ENCODE measurements at places on chromosomes 16 and 17.

- no peak for DNase-seq
Measured at GRCh38 chr17:49260817-49261291, 30.3 kb upstream of the PHOSPHO1 start.

GRCh38 chr16:74296104-74296431 is 546 bp upstream of the PSMD7 start:
- DNase-seq: peak; percentile 70

GRCh38 chr17:17379197-17379991 is 76.2 kb downstream of the NT5M start:
- no peak for DNase-seq

- DNase-seq: no peak
Measured at GRCh38 chr17:82835766-82836512, 3.9 kb downstream of the ZNF750 start.

DNA sequence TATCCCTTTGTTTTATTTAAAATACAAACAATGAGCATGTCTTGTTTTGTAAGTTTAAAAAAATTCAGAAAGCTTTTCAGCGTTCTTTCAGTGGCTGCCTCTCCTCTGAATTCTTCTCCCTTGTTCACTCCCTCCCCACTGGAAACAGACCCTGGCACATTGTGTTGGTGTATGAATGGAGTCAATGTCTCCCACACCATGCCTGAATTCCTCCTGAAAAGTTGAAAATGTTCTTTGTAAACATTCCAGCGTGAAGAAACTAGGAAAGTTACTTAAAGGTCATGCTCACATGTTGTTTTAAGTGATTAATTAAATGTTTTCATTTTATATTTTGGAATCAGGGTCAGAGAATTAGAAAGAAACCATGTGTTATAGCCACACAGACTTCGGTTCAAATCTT is 136.9 kb upstream of the DYNLRB2 start:
- no peak for DNase-seq

GRCh38 chr16:12127244-12127643 is 150.7 kb downstream of the SNX29 start:
- no peak for DNase-seq

GRCh38 chr17:5582209-5583185 is 1.8 kb downstream of the NLRP1 start:
- DNase-seq: peak; percentile 0

- no peak for DNase-seq
Measured at GRCh38 chr16:53071748-53072301, 17.0 kb downstream of the CHD9 start.

- DNase-seq: no peak
Measured at GRCh38 chr17:8887834-8888703, 20.6 kb upstream of the PIK3R6 start.

GRCh38 chr17:10177913-10178505 is 20.4 kb downstream of the GAS7 start:
- no peak for DNase-seq

DNA sequence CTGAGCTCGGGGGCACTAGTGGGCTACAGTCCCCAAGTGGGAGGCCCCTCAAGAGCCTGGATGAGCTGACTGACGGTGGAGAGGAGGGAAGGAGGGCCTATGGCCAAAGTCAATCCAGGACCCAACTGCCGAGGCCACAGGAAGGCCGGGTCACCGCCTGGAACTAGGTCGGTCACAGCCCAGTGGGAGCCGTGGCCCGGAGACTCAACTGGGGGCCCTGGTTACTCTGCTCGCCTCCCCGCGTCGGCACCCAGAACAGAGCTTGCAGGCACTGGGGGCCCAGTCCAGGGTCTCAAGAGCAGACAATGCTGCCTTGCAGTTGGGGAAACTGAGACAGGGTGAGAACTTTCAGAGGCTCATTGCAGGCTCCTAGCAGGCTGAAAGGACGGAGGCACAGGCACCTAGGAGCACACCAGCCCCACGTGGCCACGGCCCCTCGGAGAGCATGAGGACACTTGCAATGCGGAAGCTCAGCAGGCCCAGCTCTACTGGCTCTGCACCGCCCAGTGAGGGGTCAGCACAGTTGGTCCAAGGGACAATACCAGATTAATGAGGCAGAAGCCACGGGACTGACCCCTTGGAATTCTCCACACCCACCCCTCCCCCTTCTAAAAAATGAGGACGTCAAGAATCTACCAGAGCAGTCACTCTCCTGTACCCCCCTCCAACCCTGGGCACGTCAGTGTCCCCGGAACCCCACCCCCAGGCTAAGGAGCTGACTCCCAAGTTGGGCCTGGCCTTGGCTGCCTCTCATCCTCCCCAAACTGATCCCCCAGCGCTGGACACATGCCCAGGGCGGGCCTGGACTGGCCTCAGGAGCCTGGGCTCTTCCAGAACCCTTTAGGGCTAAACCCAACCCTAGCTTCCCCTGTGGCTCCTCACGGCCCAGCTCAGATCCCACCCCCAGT is 2.2 kb downstream of the HS3ST6 start:
- DNase-seq: no peak

DNA sequence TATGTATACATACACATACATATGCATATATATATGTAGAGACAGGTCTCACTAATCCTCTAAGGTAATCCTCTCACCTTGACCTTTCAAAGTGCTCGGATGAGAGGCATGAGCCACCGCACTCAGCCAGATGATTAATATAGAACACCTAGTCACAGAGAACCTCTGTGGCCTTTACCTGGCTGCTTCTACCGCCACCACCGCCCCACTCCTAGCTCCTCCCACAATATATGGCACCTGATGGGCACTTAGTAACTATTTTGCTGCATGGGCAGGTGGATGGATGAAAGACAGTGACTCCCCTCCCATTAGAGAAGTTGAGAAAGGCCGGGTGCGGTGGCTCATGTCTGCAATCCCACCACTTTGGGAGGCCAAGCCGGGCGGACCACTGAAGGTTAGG is 16.7 kb upstream of the ATP2C2 start:
- no peak for DNase-seq

DNA sequence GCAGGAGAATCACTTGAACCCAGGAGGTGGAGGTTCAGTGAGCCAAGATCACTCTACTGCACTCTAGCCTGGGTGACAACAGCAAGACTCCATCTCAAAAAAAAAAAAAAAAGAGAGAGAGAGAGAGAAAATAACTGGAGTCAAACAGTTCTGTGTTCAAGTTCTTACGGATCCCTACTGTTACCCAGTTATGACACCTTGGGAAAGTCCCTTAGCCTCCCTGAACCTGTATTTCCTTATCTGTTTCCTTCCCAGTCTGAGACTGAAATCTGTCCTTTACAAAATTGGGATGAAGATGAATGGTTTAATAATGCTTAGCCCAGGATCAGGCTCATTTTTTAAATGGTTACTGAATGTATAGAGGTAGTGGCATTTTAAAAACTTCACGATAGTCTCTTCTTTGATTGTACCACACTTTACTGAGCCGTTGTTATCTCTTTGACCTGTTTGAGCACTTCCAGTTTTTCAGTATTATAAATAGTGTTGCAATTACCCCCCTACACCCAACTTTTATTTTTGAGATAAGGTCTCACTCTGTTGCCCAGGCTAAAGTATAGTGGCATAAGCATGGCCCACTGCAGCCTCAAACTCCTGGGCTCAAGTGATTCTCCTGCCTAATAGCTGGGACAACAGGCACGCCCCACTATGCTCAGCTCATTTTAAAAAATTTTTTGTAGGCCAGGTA is 17.1 kb downstream of the ZNF768 start:
- no peak for DNase-seq

- DNase-seq: no peak
Measured at GRCh38 chr17:48754500-48755261, 26.1 kb upstream of the HOXB13 start.

DNA sequence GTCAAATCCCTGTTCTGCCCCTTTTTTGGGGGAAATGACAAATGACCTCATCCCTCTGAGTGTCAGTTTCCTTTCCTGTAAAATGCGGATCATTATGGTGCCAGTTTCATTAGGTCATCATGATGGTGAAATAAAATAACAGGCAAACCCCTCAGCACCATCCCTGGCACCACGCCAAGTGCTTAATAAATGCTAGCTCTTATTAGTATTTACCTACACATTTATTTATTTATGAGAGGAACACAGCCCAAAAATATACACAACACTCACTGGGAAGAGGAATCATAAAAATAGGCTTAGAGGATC is 28.6 kb upstream of the GPRC5B start:
- no peak for DNase-seq

GRCh38 chr17:33335491-33336173 is 42.5 kb upstream of the ASIC2 start:
- no peak for DNase-seq

GRCh38 chr17:51189162-51189561 is 23.0 kb downstream of the NME2 start:
- no peak for DNase-seq

DNA sequence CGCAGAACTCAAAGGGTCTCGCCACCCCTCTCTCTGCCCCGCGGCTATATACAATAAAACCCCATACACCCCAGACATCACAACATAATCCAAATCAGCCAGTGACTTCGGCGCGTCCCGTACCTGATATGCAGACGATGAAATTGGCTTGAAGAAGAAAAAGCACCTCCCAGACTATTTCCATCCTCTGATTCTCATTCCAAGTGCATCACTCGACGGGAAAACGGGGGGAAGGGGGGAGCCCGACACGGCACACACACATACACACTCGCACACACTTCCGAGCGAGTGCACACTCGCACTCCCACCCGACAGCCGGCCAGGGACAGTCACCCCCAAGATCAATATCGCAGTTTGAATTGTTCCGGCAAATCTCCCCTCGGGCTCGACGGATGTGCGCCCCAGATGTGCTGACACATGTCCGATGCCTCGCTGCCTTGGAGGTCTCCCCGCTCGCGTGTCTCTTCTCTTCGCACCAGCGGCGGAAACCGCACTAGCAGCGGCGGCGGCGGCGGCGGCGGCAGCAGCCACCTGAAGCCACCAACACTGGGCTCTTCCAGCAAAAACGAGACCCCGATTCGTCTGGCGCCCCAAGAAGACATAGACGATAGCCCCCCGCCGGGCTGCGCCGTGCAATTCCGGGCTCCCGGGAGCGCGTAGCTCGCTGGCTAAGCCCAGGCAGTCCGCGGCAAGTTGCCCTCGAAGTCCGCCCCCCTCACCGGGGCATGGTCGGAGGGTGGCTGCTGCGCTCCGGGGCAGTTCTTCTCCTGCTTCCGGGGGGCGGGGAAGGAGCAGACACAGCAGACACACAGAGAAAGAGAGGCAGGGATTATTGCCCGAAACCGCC is 688 bp downstream of the CA10 start:
- DNase-seq: no peak

- DNase-seq: peak; percentile 29
Measured at GRCh38 chr16:79598348-79599181, 2.0 kb downstream of the MAF start.
